ENCODE measurements at places on chromosomes 4 and X. TPM values are rescaled to one million over a fixed set of nuclear protein-coding genes. Genes with fewer than 3 reads are reported as not detected.
A peak's percentile ranks its signal among the peaks of the same experiment; 100 is the strongest.

DNA sequence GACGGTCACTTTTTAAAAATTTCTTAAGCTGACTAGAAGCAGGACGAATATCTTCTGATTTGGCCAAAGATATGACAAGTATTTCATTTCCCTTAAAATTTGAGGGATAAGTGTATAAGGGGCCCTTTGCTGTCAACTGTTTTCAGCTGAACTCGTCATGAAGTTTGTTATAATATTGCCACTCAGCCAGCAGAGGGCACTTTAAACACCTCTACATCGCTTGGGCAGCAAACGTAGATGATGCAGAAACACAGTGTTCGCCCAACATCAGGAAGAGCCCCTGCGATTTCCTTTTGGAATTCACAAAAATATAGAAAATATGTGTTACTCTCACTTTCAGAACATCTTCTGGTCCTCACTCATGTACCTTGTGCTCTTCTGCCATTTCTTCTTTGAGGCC, 435.7 kb upstream of the FMR1 start:
- H3K4me3 ChIP-seq: no peak overlapping the region
- H3K4me1 ChIP-seq: no peaks in the 10 kb centered on the region
- H3K27ac ChIP-seq: no peak overlapping the region
- H3K27me3 ChIP-seq: no peaks in the 10 kb centered on the region
- no peaks in the 10 kb centered on the region for H3K36me3 ChIP-seq

GRCh38 chr4:8090744-8091301, 67.8 kb downstream of the ABLIM2 start:
- H3K27me3 ChIP-seq: peaks cover 28% of the 10 kb centered on the region
- no peak overlapping the region for H3K4me3 ChIP-seq
- DNase-seq: no peak
- peaks cover 20% of the 10 kb centered on the region for H3K36me3 ChIP-seq

Gene BMPR1B
- not detected for total RNA-seq

Gene SULT1B1
- not detected for total RNA-seq

Gene ODAM
- not detected for total RNA-seq

- H3K36me3 ChIP-seq: peaks cover 7% of the 10 kb centered on the region
- no peak for DNase-seq
- H3K27ac ChIP-seq: no peak overlapping the region
- H3K27me3 ChIP-seq: no peaks in the 10 kb centered on the region
- H3K4me1 ChIP-seq: peaks cover 32% of the 10 kb centered on the region
These were observed 98.0 kb downstream of the ATP11C start for GRCh38 chrX:139834879-139835278.

Gene C4orf51
- total RNA-seq: not detected

- H3K27me3 ChIP-seq: no peaks in the 10 kb centered on the region
- no peak overlapping the region for H3K4me3 ChIP-seq
- H3K36me3 ChIP-seq: no peaks in the 10 kb centered on the region
- no peak overlapping the region for H3K27ac ChIP-seq
- DNase-seq: no peak
These were observed 396.6 kb downstream of the ADGRL3 start for GRCh38 chr4:61596606-61597340.

Gene ARHGAP24
- total RNA-seq: 13.6 TPM

GRCh38 chrX:47198687-47199080, 5.1 kb downstream of the UBA1 start:
- no peak for DNase-seq
- no peak overlapping the region for H3K4me3 ChIP-seq
- H3K27me3 ChIP-seq: no peaks in the 10 kb centered on the region
- H3K27ac ChIP-seq: no peak overlapping the region
- peaks cover 39% of the 10 kb centered on the region for H3K4me1 ChIP-seq
- peaks cover 20% of the 10 kb centered on the region for H3K36me3 ChIP-seq

DNA sequence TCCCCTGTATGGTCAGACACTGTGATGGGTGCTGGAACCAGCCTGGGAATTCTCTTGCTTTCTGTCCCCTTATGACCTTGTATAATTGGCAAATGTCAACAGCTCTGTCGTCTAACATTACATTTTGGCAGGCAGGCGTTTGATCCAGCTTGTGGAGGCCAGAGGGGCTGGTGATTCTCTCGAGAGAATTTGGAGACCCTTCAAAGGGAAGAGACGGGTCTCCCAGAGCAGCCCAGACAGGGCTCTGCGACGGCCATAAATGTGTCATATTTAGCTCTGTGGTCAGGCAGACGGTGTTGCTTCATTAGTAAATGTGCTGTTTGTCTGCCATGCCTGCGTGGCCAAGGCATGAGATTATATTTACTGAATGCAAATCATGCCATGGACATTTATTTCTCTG, 68.7 kb downstream of the SORCS2 start:
- peaks cover 1% of the 10 kb centered on the region for H3K4me1 ChIP-seq
- no peak overlapping the region for H3K4me3 ChIP-seq
- DNase-seq: no peak
- peaks cover 46% of the 10 kb centered on the region for H3K27me3 ChIP-seq
- no peak overlapping the region for H3K27ac ChIP-seq
- no peaks in the 10 kb centered on the region for H3K36me3 ChIP-seq

Gene L1CAM
- total RNA-seq: 58.0 TPM

DNA sequence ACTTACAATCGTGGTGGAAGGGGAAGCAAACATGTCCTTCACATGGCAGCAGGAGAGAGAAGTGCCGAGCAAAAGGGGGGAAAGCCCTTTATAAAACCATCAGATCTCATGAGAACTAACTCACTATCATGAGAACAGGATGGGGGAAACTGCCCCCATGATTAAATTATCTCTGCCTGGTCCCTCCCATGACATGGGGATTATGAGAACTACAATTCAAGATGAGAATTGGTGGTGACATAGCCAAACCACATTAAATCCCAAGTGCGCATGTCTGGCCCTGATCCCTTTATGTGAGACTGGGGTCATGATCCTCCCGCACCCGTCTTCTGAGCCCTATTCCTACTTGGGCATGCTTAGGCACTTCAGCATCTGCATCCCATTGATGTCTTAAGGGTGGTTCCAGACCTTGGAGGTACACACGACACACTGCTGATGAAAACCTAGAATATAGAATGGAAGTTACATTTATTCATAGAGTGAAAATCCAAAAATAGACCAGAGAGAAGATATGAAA, 116.0 kb downstream of the PTTG2 start:
- peaks cover 85% of the 10 kb centered on the region for H3K4me1 ChIP-seq
- no peak for DNase-seq
- peaks cover 40% of the 10 kb centered on the region for H3K36me3 ChIP-seq
- peak overlapping the region; percentile 91 for H3K27ac ChIP-seq

Gene TMPRSS11E
- not detected for total RNA-seq

Gene TMPRSS11B
- total RNA-seq: not detected

Gene CT55
- not detected for total RNA-seq

Gene SYTL4
- total RNA-seq: 7.9 TPM

DNA sequence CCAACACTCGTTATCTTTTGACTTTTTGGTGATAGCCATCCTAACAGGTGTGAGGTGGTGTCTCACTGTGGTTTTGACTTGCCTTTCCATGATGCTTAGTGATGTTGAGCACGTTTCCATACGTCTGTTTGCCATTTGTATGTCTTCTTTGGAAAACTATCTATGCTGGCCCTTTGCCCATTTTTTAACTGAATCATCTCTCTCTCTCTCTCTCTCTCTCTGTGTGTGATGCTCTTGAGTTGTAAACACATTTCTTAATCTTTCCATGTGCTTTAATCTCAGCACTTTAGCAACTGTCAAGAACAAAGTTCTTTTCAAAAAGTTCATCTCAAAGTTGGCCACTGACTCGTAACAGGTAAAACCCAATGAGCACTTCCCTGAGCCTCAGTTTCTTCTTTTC, 10.5 kb downstream of the SORBS2 start:
- no peaks in the 10 kb centered on the region for H3K36me3 ChIP-seq
- DNase-seq: no peak
- H3K27me3 ChIP-seq: peaks cover 5% of the 10 kb centered on the region
- peaks cover 6% of the 10 kb centered on the region for H3K4me1 ChIP-seq
- no peak overlapping the region for H3K4me3 ChIP-seq

Gene FOXR2
- not detected for total RNA-seq

DNA sequence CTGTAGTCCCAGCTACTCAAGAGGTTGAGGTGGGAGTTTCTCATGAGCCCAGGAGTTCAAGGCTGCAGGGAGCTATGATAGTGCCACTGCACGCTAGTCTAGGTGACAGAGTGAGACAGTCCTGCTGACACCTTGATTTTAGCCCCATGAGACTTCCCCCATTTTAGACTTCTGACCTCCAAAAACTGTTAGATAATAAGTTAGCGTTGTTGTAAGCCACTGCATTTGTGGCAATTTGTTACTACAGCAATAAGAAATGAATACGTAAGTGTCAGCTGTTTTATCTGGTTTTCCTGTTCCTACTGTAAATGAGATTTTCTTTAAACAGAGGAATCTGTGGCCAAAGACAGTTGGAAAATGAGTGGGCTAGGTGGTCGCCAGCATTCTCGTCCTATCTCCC, 83.9 kb downstream of the ARHGAP10 start:
- no peak for DNase-seq
- no peak overlapping the region for H3K27ac ChIP-seq
- H3K36me3 ChIP-seq: peaks cover 4% of the 10 kb centered on the region
- H3K27me3 ChIP-seq: no peaks in the 10 kb centered on the region

Gene SPATA4
- not detected for total RNA-seq

Gene H2BW2
- total RNA-seq: not detected

Gene RAB40AL
- not detected for total RNA-seq

Gene DCAF12L2
- total RNA-seq: not detected

- H3K4me3 ChIP-seq: no peak overlapping the region
- peak overlapping the region; percentile 8 for H3K27ac ChIP-seq
- no peaks in the 10 kb centered on the region for H3K36me3 ChIP-seq
- H3K27me3 ChIP-seq: peaks cover 2% of the 10 kb centered on the region
- peaks cover 7% of the 10 kb centered on the region for H3K4me1 ChIP-seq
These were observed 84.9 kb downstream of the CBLL2 start for GRCh38 chrX:22357621-22358020.

- H3K4me3 ChIP-seq: no peak overlapping the region
- no peaks in the 10 kb centered on the region for H3K36me3 ChIP-seq
- H3K27ac ChIP-seq: no peak overlapping the region
- DNase-seq: no peak
- peaks cover 27% of the 10 kb centered on the region for H3K4me1 ChIP-seq
- H3K27me3 ChIP-seq: peaks cover 29% of the 10 kb centered on the region
These were observed 23.4 kb downstream of the CYTL1 start for GRCh38 chr4:4995908-4996265.

DNA sequence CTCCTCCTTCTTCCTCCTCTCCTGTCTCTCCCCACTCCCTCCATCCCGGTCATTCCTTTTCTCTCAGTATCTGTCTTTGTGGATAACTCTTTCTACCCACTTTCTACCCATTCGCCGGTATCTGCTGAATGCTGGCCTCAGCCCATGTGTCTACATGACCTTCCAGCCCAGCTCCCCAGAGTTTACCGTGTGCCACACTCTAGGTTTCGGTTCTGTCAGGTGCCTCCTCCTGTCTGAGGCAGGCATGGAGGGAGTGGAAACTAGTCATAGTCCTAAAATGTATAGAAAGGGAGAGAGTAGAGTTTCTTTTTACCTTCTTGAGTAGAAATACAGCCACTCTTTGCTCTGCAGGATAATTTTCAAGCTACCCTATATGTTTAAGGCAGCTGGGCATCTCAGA, 33.5 kb upstream of the SCRG1 start:
- H3K4me3 ChIP-seq: no peak overlapping the region
- peaks cover 22% of the 10 kb centered on the region for H3K4me1 ChIP-seq
- H3K27ac ChIP-seq: no peak overlapping the region

DNA sequence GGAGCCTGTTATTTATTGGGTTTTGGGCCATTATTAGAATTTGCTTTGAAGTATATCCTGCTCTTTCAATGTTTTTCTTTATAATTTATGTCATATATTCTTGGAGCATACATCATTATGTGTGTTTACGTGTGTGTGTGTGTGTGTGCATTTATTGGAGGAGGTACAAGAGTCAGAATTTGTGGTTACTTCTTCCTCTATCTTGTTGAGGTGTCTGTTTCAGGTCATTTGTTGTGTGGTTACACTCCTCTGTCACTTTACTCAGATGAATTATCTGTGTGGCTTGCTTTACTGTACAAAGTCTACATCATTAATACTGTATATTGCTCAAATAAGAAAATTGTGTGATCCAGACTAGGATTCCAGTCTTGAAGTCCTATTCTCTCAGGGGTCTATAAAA, 1957.4 kb upstream of the TENM3 start:
- no peak overlapping the region for H3K4me3 ChIP-seq
- H3K4me1 ChIP-seq: no peaks in the 10 kb centered on the region
- DNase-seq: no peak
- peaks cover 4% of the 10 kb centered on the region for H3K27me3 ChIP-seq
- H3K27ac ChIP-seq: no peak overlapping the region
- no peaks in the 10 kb centered on the region for H3K36me3 ChIP-seq

DNA sequence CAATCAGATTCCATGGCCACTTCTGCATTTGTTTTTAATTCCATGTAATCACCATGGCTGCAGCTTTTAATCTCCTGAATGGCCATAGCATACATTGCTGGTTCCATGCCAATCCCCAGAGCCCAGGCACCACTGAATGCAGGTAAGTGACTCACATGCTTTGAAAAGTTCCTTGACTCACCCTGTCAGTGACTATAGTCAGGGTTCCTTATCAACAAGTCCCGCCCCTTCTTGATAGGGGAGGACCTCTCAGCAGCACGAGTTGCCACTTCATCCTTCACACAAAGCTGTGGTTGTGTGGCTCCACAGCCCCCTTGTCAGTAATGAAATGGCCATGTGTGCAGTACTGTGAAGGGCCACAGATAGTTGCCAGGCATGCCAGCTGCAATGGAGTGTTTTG, 516.6 kb downstream of the PPARGC1A start:
- H3K27me3 ChIP-seq: no peaks in the 10 kb centered on the region
- no peak overlapping the region for H3K27ac ChIP-seq
- H3K36me3 ChIP-seq: no peaks in the 10 kb centered on the region
- DNase-seq: no peak
- no peak overlapping the region for H3K4me3 ChIP-seq

DNA sequence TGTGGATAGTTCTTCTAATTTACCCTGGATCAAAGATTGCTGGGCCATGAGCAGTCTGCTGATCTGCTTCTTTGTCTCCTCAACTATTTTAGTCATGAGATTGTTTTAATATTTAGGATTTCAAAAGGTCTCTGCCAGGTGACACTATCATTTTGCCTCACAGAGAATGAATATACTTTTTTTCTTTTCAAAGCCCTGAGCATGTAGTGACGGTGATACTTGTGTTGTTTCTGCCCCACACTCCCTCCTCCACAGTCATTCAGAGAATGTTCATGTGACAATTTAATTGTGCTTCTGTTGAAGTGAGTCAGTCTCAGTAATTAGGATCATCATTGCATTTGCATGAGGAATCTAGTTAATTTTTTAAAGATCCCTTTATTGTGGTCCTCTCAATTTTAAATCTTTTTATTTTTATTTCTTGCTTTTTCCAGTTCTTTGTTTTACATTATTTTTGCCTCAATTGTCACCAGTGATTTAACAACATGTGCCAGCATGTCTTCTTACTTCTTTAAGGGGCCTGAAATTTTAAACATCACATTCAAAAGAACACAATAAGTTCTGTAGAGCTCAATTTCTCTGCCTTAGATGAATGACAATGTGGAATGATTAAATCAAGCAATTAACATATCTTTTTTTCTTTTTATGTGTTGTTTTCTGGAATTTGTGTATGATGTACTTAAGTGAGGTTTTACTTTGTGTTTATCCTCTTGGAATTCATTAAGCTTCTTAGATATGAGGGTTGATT, 12.3 kb downstream of the MMRN1 start:
- H3K27me3 ChIP-seq: no peaks in the 10 kb centered on the region
- no peak overlapping the region for H3K4me3 ChIP-seq
- H3K36me3 ChIP-seq: no peaks in the 10 kb centered on the region
- no peak for DNase-seq
- no peak overlapping the region for H3K27ac ChIP-seq
